ENCODE measurements at places on chromosomes 6 and 20.

DNA sequence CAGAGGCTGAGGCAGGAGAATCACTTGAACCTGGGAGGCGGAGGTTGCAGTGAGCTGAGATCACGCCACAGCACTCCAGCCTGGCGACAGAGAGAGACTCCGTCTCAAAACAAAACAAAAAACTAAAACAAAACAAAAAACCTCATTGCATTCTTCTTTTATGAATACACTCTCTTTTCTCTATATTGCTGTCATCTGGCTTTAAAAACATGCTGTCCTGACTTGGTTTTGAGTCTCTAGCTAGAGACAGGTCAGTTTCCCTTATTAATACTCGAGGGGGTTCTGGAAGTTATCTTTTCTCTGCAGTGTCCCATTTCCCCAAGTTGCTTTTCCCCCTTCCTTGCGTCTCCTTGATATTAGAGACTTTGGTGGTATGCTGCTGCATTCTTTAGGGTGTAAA lies 50.9 kb downstream of the RIOK1 start:
- DNase-seq: no peak

DNA sequence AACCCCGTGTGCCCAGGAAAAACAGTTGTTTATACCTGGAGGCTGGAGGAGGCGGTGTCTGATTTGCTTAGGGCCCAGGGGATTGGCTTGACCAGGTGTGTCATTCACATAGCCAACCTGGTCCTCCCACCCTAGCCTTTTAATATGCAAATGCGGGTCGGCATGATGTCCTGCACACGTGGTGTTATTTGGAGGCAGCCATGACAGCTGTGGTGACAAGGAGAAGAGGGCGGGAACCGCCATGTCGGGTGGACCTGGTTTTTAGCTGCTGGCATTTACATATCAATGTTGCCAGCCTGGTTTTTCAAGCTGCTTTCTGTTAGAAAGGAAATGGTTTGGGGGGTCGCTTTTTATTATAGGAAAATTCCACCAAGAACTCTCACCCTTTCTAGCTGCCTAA lies 291.4 kb upstream of the QKI start:
- DNase-seq: no peak

GRCh38 chr20:25032065-25032477 lies 25.9 kb downstream of the ACSS1 start:
- no peak for DNase-seq

DNA sequence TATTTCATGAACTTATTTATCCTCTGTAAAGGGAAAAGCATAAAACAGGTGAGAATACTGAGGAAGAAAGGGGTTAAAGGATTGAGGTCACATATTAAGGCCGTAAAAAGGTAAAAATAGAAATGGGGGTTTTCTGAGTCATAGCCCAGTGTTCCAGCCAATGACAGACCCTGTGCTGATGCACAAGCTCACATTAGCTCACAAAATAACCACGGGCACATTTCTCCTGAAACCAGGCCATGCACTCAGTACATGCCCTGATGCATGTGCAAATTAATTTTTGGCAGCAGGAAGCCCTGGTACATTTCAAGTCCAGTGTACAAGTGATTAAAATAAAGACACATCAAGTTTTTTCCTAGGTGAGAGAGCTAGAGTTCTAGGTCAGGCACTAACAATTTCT lies 194.4 kb downstream of the TMEM200A start:
- no peak for DNase-seq

- no peak for DNase-seq
Measured at GRCh38 chr6:139334806-139335446, 39.5 kb downstream of the CITED2 start.

DNA sequence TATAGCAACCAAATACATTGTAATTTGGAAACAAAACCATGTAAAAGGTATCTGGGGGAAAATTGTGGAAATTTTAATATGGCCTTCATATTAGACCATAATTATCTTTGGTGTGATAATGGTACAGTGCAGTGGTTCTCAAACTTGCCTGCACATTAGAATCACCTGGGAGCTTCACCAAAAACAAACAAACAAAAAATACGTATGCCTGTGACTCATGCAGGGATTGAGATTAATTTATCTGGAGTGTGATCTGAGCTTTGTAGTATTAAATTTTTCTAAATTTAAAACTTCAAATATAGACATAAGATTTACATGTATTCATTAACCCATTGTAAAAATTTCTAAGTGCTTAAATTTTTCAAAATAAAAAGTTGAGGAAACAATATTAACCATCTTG lies 31.5 kb downstream of the ARHGAP18 start:
- DNase-seq: no peak

DNA sequence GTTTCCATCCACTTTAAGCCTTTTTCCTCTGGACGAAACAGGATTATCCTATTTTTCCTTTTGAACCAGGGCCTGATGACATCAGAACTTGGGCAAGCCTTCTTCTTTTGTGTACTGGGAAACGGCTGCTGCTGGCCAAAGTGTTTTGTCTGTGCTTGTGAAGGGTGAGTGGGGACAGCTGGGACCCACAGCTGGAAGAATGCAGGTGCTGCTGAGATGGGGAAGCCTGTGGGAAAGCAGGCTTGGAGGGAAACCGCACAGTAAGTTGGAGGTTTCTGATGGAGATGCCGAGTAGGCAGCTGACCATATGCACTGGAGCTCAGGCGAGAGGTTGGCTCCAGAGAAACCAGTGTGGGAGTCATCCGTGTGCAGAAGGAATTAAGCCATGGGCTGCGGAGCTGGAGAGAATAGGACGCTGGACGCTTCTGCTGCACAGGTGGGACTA lies 8.5 kb upstream of the PSMG4 start:
- DNase-seq: no peak

DNA sequence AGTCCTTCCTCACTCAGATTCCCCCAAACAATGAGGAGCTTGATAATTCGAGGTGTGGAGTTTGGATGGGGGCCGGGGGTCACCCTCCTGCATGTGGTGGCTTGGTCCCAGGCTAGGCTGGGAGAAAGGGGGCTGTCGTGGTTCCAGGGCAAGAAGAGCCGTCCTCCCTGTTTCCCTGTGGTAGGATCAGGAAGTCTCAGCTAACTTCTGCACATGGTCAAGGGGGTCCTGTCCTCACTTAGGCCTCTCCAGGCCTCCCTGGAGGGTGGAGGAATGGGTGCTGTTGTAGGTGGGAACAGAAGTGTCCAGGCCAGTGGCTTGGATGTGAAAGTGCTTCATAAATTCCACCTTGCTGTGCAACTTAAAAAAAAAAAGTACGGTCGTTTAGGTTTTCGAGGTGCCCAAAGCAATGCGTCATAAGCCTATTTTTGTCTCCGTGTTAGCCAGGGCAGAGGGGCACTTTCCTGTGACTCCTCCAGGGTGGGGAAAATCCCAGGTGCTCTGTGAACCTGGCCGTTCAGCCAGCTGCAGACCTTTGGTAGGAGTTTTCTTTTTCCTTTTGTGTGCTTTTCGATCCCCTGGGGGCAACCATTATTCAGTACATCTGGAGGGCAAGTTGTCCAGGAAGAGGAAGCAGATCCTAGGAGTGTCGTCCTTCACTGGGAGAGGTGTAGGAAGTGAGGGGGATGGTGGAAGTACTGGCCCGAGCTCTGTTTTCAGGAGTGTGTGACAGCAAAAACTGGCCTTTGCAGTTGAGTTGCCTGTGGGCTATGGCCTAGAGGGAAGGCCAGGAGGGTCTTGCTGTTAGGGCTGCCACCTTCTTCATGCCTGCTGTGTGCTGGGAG lies 9.6 kb downstream of the IGF2R start:
- DNase-seq: peak; percentile 48

GRCh38 chr6:11532097-11532496 lies 5.5 kb upstream of the TMEM170B start:
- no peak for DNase-seq

All from CD4-positive, alpha-beta T cell treated with Interleukin-1 beta for 1 hour (primary cell).